RWPE1 (cell line): ENCODE measurements at places on chromosomes 3 and 15.
A peak's percentile ranks its signal among the peaks of the same experiment; 100 is the strongest.

DNA sequence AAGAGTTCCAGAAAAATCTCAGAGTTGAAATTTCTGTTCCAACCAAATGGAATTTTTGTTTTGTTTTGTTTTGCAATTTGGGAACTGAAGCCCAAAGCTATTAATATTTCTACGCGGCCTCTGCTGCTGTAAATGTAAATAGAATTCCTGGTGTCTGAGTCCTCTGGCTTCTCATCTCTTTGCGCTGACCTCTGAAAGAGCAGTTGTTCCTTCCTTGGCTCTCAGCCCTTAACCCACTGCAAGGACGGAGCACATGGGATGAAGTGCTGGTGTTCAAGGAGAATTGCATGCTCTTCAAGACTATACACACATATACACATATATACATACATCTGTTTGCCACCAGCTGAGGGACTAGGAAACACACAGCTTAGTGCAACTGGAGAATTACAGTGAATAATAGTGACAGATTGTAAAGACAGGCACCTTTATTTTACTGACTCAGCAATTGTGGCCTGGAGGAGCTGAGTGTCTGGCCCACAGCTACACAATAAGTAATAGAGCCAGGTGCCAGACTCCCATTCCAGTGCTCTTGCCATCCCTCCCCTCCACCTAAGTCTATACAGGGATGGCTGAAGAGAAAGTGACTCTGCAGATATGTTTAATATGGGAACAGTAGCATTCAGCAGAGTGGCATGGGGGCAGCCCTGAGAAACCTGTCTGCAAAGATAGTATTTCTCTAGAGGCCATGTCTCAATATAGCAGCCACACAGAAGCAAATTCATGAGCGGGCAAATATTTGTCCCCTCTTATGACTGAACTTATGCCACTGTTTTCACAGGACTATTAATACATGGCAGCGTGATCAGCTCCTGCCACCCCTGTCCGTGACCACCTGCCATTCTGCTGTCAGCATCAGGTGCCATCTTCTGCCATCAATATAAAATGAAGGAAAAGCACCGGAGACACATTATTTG lies 42.3 kb downstream of the NEK10 start:
- no peak for DNase-seq

- no peak for DNase-seq
Measured at GRCh38 chr15:87433871-87434270, 822.7 kb downstream of the NTRK3 start.

- DNase-seq, result no peak
Measured at GRCh38 chr15:80476036-80476435, 71.9 kb downstream of the ARNT2 start.

DNA sequence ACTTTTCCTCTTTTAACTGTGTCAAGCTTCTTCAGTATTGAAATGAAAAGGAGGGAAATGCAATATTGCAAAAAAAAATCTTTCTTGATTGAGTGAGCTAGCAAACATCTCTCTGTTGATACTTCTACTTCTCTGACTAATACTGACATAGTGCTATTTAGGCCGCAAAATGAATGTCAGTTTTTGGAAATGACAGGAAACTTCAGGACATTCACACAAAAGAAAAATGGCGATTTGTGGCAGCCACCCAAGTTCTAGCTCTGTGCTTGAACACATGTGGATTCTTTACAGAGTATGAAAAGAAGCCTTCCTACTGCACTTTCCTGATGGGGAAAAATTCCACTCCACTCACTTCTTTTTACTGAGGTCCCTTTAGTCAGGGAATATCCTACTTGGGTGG lies 486.8 kb upstream of the ALCAM start:
- DNase-seq, result no peak

GRCh38 chr15:60801395-60801794 lies 322.5 kb upstream of the ICE2 start:
- no peak for DNase-seq

- peak; percentile 50 for DNase-seq
Measured at GRCh38 chr3:39189959-39190269, 2.5 kb downstream of the XIRP1 start.

DNA sequence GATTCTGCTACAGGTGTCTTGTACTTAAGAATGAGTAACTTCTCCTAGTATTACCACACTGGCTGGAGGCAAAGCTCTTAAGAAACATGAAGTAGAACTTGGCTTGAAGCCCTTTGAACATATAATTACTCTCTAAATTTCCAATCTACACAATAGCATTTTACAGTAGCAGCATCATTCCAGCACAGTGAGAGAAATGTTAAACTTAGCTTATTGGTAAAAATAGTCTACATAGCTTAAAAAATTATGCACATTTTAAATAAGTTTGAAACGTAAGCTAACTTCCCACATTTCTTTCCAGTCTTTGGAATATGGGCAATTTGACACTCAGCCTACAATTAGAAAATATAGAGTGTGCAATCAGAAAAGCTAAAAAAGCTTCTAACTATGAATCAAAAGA lies 32.8 kb upstream of the TOP2B start:
- DNase-seq, result no peak

GRCh38 chr3:109784852-109785631 lies 447.7 kb upstream of the DPPA4 start:
- no peak for DNase-seq

DNA sequence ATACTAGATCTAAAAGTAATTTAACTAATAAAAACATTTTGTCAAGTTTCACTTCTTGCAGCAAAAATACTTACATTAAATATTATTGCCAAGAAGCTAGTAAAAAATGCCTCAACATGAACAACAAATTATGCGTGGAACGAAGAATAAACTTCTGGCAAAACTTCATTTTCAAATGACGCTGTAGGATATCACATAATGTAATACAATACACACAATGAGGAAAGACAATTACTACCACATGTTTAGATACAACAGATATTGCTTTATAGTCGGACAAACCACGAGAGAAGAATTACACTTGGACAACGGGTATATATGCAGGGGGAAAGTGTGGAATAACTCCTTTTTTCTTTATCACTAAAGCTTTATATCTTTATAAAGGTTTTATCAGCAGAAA lies 21.6 kb downstream of the P3H2 start:
- DNase-seq, result no peak

- DNase-seq, result no peak
Measured at GRCh38 chr15:80208758-80209734, 43.0 kb downstream of the CTXND1 start.

- DNase-seq, result no peak
Measured at GRCh38 chr3:73571238-73571794, 53.4 kb downstream of the PDZRN3 start.
